ENCODE measurements at places on chromosomes 3 and 15.

GRCh38 chr15:89116404-89116803 lies 28.1 kb downstream of the ABHD2 start:
- no peak for DNase-seq

DNA sequence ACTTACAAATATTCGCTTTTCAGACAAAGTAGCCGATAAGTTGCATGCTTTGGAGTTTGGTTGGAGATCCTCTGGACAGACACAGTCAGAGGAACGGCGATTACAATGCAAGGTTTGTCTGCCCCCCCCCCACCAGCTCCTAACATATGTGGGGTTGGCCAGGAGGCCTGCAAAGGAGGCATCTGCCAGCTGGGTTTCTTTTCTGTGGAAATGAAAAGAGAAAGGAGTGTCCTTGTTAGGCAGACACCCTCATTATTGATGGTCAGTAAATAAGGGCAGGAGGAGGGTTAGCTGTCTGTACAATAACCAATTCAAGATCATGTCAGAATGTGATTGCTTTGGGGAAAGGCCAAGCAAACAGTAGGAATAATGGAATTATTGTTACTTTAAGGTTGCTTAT lies 49.1 kb downstream of the TLNRD1 start:
- DNase-seq: no peak

DNA sequence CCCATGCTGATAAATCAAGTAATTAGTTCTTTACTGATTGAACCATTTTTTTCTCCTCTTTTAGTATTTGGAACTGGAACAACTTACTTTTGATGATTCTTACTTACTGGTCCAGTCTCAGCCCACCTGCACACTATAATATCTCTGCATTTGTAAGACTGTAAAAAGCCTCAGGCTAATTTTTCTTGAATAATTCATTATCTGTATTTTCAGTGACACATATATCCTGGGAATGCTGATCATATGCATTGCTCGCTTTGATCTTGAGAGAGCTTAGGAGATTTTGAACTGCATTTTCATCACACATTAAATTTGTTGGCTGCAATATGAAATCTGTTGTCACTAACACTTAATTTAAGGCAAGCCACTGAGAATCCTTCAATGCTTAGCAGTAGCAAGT lies 760.6 kb downstream of the EDEM1 start:
- DNase-seq: no peak

DNA sequence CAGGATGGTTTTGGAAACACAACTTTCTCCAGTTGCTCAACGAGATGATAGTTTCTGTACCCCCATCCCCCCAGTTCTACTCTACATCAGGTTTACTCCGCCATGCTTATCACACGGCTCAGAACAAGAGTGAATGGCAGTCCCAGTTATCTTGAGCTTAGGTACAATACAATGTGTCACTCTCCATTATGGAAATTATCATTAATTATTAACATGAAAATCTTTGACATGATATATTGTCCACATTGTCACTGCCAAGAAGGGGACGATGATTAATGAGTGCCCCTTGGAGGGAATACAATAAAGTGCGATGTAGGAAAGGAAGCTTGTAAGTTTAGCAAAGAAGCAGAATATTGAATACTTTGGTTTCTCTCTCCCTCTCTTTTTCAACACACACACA lies 252.6 kb upstream of the CFAP20DC start:
- DNase-seq: no peak

- DNase-seq: no peak
Observed at GRCh38 chr3:101310978-101311375, 9.4 kb downstream of the IMPG2 start.

GRCh38 chr3:132317229-132317948 lies at the start of gene ACP3:
Gene ACP3 (plus strand): TSS chr3:132317407. CDS start chr3:132317457, 50 bp downstream.
- no peak for DNase-seq

DNA sequence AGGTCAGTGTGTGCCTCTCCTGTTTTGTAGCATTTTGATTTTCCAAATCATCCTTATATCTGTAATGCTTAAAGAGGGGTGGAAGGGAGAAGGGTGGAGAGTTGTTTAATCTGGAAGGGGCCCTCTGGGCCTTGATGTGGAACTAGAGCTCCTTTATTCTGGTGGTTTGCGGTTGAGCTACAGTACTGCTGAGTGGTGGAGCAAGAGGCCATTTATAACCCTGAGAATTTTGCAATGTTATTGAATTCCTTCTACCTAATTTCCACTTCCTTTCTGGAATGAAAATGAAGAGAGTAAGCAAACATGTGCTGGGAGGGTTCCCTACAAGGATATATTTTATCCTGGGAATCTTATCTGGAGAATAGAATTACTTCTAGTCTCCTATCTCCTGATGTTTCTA lies 35.3 kb upstream of the TUBGCP5 start:
- DNase-seq: no peak

GRCh38 chr15:89370978-89371227 lies 36.3 kb upstream of the POLG start:
- no peak for DNase-seq

GRCh38 chr15:41746802-41747201 lies 27.5 kb upstream of the MAPKBP1 start:
- DNase-seq: no peak

GRCh38 chr3:151382671-151383070 lies 1.9 kb downstream of the P2RY12 start:
- no peak for DNase-seq

DNA sequence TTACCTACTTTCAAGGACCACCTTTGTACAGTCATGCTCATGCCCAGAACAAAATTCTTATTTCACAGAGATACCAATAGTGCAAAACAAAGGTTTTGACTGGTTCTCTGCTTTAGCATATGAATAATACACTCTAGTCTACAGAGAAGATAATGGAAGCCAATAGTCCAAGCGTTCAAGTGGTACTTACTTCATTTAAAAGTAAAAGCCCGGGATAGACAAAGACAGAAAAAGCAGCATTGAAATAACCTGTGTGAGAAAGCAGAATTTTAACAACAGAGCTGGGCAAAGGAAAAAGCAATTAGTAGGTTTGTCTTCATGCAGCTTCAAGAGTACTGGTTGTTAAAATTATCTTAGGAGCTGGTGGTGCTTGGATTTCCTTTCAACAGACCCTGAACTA lies 848.3 kb downstream of the FHIT start:
- DNase-seq: no peak

DNA sequence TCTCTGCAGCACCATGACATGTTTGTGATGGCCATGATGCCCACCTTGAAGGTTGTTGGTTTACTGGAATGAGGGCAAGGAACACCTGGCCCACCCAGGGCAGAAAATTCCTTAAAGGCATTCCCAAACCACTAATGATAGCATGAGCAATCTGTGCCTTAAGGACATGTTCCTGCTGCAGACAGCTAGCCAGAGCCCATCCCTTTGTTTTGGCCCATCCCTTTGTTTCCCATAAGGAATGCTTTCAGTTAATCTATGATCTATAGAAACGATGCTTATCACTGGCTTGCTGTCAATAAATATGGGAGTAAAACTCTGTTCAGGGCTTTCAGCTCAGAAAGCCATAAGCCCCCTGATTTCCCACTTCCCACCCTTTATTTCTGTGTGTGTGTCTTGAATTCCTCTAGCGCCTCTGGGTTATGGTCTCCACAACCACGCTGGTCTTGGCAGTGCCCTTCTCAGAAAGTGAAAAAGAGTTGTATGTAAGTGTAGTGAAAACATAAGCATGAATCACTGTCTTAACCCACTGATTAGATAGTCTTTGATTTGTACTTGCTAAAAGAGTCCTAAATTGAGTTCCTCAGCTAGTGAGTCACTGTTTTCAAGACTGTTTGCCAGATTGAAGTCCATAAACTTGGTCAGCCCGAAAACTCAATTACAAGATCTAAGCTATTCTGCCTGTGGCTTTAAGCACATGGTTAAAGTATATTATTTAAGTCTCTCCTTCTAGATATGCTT lies 19.0 kb upstream of the CCR2 start:
- DNase-seq: no peak

- no peak for DNase-seq
Observed at GRCh38 chr15:55740981-55741832, 1.7 kb downstream of the PRTG start.

- DNase-seq: no peak
Observed at GRCh38 chr3:59839810-59840515, 790.1 kb upstream of the CFAP20DC start.

DNA sequence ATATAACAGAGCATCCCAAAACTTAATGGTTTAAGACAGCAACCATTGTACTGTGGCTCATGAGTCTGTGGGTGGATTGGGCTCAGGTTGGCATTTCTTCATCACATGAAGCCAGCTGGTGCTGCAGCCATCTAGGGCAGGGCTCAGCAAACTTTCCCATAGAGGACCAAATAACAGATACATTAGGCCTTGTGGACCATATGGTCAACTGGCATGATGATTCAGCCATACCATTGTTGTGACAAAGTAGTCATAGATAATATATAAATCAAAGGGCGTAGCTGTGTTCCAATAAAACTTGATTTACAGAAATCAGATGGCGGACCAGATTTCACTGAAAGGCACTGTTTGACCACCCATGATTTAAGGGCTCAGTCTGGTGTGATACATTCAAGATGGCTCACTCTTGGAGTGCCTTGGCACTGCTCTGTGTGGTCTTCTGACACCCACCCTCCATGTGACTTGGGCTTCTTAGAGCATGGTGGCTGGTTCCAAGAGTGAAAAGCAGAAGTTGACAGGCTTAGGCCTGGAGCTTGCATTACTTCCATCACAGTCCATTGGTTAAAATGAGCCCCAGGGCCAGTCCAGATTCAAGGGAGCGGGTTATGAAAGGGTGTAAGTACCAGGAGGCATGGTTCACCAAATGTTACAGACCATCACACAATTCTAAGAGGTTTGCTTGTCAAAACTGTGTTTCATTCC lies 40.8 kb upstream of the BHLHE40 start:
- no peak for DNase-seq

- DNase-seq: no peak
Observed at GRCh38 chr3:176807938-176808337, 389.3 kb downstream of the TBL1XR1 start.

- DNase-seq: no peak
Observed at GRCh38 chr3:72082186-72082715, 297.3 kb upstream of the PROK2 start.

GRCh38 chr3:172846103-172846561 lies 95.6 kb downstream of the ECT2 start:
- no peak for DNase-seq

- no peak for DNase-seq
Observed at GRCh38 chr3:6421666-6422445, 439.1 kb upstream of the GRM7 start.

DNA sequence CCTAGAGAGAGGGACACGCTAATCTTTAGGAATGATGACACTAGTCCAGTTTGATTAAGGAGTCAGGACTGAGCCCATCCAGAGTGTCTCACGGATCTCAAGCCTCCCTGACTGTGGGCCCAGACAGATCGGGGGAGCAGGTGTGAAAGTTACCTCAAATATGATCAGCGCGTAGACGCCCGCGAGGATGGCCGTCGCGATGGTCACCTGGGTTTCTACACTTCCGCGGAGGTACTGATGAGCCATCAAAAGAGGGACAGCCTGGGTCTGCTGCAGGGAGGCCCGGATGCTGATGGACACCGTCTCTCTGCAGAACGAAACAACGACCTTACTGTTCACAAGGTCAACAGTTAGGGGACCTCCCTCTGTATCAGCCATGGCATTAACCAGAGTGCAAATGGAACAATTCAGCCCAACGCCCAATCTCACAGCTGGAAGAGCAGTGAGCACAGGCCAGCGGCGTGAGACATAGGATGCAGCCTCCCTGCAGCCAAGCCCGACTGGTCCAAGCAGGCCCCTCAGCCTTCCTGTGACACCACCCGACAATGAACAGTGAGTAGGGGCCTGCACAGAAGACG lies 84.4 kb downstream of the OCA2 start:
- DNase-seq: no peak

DNA sequence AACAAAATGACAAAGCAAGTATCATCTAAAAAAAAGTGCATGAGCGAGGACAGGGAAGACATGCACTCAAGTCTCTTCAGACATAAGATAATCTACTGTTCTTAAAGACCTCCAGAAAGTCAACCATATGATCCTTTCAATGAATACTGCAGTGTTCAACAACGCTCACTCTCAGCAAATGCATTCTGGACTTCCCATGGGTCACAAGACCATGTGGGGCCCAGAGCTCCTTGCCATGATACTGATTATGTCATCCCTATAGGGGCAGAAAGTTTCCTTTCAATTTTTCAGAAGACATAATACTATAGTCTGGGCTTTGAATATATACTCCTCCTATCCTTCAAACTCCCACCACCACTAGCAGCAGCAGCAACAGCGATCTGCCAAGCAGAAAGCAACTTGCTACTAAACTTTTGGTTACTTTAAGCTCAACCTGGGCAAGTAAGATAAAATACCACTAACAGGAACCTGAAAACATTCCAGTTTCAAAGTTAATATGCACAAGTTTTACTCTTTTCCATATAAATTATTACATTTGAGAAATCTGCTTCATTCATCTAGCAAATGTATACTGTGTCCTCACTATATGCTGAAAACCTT lies 143.5 kb downstream of the ADAM10 start:
- DNase-seq: no peak

GRCh38 chr3:57060089-57060821 lies at the start of gene SPATA12:
Gene SPATA12 (plus strand): TSS chr3:57060664. CDS start chr3:57073695, 13,031 bp downstream.
- DNase-seq: no peak

GRCh38 chr15:31502541-31503229 lies 176.1 kb downstream of the KLF13 start:
- no peak for DNase-seq

DNA sequence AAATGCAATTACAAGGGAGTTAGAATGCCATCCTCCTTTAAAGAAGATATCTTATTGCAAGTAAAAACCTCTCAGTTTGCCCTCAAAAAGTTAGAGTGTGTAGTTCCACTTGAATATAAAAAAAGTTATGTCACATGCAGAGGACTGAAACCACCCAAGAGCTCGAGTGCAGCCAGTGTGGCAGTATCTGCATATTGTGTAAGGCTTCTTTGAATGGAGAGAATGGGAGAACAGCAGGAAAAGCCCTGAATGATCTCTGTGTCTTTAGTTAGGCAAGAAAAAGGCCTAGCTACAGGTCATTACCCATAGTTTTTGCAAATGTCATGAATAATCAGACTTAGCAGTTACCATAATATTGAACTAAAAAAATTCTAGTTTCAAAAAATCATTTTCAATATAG lies 13.9 kb upstream of the TEX9 start:
- DNase-seq: no peak

DNA sequence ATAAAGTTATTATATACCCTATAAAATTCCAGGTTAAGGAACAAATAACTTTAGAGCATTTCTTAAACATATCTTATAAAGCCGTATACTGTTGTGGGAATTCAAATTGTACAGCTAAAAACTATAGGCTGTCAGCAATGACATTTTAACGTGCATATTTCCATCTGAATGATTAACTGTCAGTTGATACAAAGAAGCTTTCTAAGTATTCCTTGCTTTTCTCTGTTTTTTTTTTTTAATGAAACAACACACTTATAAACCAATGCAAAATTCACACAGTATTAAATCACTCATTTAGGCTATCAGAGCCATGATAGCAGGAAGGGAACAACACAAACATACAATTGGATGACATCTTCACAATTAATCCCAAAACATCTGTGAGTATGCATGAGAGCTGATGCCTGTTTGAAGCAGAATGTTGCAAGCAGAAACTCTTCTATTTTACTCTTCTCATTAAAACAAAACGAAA lies 61.9 kb downstream of the CTDSPL start:
- DNase-seq: no peak

Measured in activated naive CD4-positive, alpha-beta T cell treated with Interleukin-2 at 50 U/mL for 16 hours (primary cell).